ENCODE measurements at places on chromosomes 11 and 22. TPM values are rescaled to one million over a fixed set of nuclear protein-coding genes. Genes with fewer than 3 reads are reported as not detected.

Gene DDIAS
- 30.1 TPM for total RNA-seq

Gene FGF3
- not detected for total RNA-seq

Gene RTN4R
- total RNA-seq: 0.63 TPM

Gene LMF2
- total RNA-seq: 87.5 TPM

Gene EIF1AD
- 53.3 TPM for total RNA-seq

DNA sequence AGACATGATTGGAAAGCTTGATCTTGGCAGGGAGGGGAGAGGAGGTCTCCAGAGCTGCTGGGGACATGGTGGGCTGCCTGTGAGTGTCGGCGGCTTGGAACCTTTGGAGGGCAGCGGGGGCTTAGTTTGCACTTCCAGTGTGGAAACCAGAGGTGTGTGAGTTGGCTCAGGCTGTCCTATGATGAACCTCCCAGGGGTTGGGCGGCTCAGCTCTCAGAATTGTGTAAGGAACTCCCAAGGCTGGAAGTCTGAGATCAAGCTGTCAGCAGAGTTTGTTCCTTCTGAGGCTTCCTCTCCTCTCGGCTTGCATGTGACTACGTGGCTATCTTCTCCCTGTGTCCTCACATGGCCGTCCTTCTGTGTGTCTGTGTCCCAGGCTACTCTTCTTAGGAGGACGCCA, 87.9 kb upstream of the B3GAT1 start:
- DNase-seq: no peak

- no peak for DNase-seq
Observed at GRCh38 chr11:6631361-6631890, 12.2 kb upstream of the TPP1 start.

GRCh38 chr11:127137771-127138280, 137.3 kb upstream of the KIRREL3 start:
- no peak for DNase-seq

GRCh38 chr11:9756461-9756860, 92.6 kb downstream of the SWAP70 start:
- no peak for DNase-seq

- DNase-seq: no peak
Observed at GRCh38 chr11:108370990-108371389, 96.3 kb downstream of the C11orf65 start.

DNA sequence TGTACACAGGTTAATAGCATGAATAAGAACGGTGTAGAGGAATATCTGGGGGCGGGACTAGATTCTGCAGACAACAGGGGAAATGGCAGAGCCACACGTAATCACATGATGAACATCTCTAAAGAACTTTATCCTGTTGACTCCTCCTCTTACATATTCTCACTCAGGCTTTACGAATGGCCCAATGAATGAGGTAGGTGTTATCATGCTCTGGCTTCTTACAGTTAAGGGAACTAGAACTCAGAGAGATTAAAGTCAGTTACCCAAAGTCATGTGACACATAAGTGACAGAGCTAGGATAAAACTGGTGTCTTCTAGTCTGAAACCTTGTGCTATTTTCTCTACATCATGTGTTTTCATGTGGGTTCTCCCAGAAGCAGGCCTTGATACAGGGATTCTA, 49.0 kb upstream of the BMAL1 start:
- no peak for DNase-seq

GRCh38 chr11:10050561-10050960, 243.5 kb downstream of the SBF2 start:
- no peak for DNase-seq

- DNase-seq: no peak
Observed at GRCh38 chr11:77449060-77449521, 24.8 kb downstream of the PAK1 start.

GRCh38 chr11:69422645-69423044, 58.8 kb upstream of the LINC01488 start:
- no peak for DNase-seq

DNA sequence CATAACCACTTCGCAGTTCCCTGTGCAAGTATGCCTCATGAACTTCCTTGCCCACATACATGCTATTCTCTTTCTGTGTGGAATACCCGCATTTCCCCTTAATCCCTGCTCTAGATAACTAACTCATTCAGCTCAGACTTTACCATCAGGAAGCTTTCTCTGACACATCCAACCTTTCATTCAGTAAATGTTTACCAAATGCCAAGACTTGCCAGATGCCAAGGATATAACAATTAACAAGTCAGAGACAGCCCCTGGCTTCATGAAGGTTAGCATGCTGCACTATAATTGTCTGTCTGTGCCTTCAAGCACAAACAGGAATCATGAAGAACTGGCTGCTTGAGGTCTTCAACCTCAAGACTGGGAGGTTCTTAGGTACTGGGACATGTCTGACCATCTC, 71.2 kb upstream of the GDPD4 start:
- DNase-seq: no peak

GRCh38 chr11:84164728-84165127, 878.6 kb upstream of the CCDC90B start:
- DNase-seq: no peak
